ENCODE measurements at places on chromosomes 4 and X.

GRCh38 chrX:106378616-106379015 is 210.5 kb downstream of the PWWP3B start:
- no peak for DNase-seq

- DNase-seq, result no peak
These were observed 123.3 kb upstream of the RAI2 start for GRCh38 chrX:17984415-17984814.

DNA sequence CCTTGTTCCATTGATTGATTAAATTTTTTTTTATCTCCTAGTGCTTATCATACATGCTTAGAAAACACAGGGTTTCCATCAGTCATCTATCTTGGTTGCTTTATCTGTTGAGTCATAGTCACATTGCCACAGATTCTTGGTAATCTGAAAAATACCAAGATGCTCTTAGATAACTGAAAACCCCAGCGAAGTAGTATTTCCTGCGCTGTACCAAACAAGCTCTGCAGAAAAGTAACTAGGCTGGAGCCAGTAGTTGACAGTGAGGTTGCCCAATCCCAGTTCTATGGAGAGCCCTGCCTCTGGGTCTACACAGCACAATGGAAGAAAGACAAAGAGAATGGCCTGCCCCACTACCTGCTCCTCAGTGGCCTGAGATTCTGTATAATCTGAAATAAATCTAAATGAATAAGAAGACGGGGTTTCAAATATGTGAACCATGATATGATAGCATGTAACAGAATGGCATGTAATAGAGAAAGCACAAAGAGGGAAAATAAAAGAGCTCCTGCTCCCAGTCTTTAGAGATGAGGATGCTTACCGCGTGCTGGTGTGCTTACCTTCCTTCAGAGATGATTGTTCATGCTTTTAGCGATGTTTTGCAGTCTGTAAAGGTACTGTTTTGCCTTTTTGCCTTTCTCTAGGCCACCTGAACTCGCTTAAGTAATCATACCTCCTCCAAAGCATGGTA is 55.3 kb upstream of the RAPGEF2 start:
- no peak for DNase-seq

GRCh38 chr4:63105839-63106238 is 1303.4 kb downstream of the TECRL start:
- DNase-seq, result no peak

DNA sequence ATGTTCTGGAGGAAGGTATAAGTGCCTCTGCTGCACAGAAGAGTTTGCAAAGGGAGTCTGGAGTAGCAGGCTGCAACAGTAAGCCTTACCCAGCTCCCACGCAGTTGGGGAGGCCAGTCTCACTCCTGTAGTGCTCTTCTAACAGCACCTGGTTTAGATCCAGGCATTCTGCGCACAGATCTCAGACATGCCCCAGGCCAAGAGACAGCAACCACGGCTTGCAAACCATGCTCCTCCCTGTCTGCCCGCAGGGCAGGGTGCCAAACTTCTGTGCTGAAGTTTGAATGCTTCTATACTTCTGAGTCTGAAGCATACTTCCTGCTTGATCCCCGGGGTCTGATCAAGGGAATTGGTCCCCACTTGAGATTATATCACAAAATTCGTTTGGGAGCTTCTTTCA is 106.3 kb downstream of the LINC00632 start:
- DNase-seq, result no peak

- no peak for DNase-seq
These were observed 67.5 kb downstream of the TECRL start for GRCh38 chr4:64341711-64342110.

DNA sequence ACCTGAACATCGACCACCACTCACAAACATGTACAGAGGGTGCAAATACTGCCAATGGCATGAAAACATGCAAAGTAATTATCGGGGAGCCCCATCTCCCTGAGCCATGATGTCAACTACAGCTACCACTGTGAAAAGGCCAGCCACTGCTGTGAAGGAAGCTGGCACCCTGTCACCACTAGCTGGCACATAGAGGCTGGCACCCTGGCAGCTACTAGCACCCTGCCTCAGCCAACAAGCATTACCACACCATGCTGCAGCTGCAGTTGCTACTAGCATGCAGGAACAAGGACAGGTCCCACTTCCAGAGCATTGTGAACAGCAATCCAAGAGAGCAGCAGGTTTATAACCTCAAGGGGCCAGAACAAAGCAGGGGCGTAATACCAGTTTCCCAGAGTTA is 81.4 kb downstream of the PRR32 start:
- no peak for DNase-seq

DNA sequence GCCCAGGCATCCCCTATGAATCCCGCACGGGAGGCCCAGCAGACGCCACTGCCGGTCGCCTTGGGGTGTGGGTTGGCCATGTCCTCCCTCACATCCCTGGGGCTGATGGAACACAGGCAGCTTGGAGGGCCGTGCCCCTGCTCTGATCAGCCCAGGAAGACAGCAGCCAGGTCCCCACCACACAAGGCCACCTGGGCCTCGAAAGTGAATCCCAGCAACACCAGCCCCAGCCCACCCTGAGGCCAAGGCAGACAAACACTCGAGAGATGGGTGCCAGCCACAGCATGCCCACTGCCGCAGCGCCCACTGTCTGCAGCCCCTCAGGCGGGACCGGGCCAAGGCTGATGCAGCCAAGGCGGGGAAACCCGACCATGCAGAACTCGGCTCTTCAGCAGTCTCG is 85.5 kb downstream of the HMX1 start:
- no peak for DNase-seq

DNA sequence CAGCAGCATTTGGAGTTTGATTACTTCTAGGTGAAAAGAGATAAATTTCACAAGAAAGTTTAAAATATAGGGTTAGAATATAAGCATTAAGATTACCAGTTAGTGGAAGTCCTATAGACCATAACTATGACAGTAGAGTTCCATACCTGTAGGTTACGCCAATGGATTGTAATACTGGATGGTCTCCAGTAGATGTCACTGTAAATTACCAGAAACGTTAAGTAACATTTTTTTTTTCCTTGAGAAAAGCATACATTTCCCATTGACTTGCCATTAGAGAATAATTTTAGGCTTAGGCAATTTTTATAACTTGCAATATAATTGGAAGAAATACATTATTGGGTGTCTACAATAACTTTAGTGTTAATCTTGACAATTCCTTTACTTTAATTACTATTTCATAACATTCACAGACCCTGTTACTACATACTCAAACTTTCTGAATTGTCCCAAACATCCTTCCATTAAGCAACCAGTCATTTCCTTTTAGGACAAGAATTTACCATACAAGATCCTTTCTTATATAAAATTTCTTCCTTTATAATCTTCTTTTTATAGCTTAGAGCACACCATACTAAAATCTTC is 304.1 kb upstream of the TECRL start:
- no peak for DNase-seq

DNA sequence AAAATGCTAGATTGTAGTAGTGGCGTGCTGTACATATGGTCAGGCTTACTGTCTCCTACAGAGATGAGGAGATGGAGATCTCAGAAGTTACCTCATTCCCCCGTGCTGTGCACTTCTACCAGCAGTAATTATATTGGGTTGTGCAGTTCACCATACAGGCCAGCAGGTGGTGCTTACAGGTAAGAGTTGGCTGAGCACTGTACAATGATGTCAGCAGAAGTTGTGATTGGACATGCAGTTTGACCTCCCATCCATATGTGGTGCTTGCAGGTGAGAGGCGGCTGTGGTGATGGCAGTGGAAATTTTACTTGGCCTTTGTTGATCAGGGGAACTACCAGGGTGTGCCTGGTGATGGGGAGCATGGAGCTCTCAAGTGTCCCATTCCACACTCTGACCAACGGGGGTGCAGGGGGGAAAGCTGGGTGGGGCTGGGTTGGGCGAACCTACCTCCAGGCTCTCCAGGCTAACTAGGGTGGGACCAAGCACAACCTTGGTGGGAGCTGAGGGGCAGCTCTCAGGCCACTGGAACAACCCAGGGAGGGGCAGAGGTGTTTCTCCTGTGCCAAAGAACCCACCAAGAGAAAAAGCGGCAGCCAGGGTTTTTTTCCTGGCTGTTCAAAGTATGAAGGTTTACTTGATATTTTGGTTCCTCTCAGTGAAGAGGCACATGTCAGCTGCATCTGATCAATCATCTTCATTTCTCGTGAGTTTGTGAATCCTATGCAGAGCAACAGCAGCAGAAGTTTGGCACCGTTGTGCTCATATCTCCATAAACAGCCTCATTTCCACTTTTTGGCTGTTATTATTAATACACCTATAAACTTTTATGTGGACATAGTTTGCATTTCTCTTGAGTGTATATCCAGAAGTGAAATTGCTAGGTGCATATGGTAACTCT is 73.8 kb upstream of the FREM3 start:
- DNase-seq, result peak; percentile 4

GRCh38 chr4:8675383-8675782 is 82.8 kb downstream of the CPZ start:
- DNase-seq, result no peak

DNA sequence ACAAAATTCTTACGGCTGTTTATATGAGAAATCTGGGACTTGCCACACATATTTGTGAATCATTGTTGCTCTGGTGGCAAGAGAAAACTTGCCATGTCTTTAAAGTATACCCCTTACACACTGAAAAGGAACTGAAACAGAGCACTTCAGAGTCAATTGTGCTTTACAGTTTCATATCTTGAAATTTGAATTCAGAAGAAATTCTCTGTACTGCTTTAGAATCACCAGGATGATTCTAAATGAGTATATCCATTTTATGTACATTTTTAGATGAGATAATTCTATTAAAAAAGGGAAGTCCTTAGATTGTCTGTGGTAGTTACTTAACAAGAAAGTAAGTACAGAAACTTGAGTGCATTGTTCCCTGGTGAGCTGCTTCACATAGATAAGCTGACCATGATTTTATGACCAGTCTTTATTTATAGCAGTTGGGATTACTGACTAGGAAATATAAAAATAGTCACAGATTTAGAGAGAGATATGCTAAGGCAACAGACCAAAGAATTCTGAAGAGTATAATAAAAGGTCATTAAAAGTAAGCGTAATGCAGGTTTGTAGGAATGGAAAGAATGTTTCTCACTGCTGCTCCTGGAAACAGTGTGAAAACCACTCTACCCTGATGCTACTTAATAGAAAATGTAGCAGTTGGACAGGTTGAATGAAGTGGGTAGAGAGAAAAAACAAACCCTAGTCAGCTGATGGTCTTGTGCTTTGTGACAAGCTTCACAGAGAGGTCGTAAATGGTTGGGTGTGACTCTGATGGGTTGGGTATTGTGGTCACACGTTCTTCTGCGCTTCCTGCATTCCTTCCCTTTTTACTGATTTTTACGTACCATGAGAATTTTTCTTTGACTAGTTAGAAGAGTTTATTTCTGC is 41.0 kb downstream of the FNIP2 start:
- no peak for DNase-seq

GRCh38 chr4:125517831-125518230 is 203.1 kb downstream of the FAT4 start:
- DNase-seq, result no peak

- no peak for DNase-seq
These were observed 1.4 kb upstream of the VEGFC start for GRCh38 chr4:176794151-176794550.

DNA sequence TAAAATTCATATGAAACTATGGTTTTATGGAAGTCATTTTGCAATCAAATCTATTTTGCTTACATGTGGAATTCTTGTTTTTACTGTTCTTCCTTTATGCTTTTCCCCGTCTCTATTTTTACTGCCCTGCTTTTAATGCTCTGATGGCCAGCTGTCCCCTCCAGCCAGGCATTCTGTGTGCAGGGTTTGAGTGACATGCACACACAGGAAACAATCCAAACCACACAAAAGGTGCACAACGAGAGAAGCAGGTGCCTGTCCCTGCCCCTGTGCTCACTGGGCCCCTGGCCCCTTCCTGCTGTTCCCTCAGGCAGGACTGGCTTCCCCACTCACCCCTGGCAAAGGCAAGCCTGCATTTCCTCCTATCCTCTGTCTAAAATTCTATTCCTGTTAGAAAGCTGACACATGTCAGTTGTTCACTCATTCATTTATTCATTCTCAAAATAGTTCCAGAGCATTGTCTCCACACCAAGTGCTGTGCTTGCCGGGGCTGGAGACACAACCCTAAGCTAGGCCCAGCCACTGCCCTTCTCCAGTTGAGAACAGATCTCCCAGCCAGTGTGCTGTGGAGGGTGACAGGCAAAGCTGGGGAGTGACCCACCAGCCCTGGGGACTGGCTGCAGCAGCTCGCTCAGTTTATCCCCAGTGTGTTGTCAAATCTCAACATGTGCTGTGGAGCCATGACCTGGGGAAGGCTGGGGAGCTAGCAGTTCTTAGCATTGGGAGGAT is 346.3 kb downstream of the FBXW7 start:
- DNase-seq, result no peak

DNA sequence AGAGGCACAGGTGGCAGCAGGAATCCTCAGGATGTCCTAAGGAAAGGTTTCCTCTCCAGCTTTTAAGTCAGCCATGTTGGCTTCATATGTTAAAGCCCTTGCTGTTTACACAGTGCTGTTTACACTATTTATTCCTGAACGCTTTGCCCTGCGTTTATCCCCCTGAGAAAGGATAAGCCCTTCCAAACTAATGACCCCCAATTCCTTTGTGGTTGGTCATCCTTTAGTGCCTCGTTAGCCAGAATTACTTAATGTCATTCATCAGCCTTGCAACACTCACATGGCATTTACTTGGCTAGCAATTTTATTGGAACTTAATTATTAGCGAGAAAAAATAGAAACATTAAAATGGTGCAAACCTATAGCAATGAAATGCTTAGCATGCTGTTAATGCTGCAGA is 23.8 kb downstream of the VCX2 start:
- DNase-seq, result no peak

- no peak for DNase-seq
These were observed 25.8 kb upstream of the TBL1X start for GRCh38 chrX:9438933-9439494.

DNA sequence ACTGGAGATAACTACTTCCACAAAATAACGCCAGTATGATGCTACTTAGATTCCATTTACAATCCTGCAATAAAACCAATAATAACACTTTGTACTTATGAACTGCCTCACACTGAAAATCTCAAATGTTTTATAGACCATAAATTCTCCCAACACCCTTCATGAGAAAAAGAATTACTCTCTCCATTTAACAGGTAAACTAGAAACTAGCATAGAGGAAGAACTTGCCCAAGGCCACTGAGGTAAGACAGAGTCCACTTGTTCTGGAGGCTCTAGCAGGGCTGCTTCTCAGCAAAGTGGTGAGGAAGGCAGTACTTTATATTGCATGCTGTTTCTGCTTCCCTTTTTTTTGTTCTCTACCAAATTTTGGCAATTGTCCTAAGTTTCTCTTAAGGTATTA is 11.5 kb upstream of the BMP3 start:
- no peak for DNase-seq

DNA sequence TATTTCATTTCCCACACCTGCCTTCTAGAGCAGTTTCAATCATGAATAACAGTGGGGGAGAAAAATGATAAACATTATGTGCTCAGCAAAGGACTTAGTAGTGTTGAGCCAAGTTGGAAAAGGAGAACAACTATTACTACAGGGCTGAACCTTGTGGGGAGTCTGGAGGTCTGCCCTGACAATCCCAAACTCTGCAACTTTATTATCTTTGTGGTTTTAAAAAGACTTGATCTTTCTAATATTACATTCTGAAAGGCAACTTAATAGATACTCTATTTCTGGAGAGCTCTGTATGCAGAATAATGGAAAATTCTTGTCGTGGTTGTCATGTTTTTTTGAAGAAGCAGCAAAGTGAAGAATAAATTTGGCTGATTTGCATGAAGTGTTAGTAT is 116.1 kb downstream of the SPCS3 start:
- no peak for DNase-seq

Measured in stimulated activated CD8-positive, alpha-beta memory T cell treated with anti-CD3 and anti-CD28 coated beads, Interleukin-15, amount 100 ng/mL, for 24 hours (primary cell).